ENCODE measurements at places on chromosomes 2 and 18.

DNA sequence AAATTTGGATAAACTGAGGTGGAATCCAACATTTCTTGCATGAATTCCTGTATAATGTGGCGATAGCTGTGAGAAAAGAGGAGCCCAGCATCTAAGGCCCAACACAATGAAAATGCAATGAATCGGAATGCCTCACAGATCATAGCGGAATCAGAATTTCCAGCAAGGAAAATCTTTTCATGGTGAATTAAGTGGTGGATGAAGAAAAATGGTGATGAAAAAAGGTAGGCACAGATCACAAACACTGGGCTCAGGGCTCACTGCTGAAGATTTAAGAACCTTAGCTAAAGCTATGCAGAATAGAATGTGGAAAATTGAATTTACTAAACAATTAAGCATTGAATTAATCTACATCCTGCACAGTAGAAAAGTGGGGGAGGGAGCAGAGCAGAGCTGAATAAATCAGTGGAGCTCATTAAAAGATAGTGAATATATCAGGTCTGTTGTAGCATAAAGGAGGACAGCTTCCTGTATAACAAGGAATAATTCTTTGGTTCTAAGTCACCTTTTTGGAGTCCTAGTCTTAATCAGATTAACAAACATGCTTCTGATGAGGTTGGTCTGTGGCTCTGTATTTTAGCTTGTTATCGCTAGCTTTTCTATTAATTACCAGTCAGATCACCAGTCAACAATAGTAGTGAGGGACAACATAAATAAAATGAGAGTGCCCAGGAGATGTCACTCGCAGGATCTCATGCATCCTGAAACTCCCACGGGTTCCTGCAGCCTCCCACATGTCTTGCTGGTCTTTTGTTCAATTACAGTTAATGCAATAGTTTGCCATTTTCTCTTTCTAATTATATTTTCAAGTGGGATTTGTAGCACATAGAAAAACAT, 27.0 kb downstream of the MEIS1 start:
- no peak for DNase-seq

- no peak for DNase-seq
These were observed 48.6 kb upstream of the DAPL1 start for GRCh38 chr2:158746488-158746887.

DNA sequence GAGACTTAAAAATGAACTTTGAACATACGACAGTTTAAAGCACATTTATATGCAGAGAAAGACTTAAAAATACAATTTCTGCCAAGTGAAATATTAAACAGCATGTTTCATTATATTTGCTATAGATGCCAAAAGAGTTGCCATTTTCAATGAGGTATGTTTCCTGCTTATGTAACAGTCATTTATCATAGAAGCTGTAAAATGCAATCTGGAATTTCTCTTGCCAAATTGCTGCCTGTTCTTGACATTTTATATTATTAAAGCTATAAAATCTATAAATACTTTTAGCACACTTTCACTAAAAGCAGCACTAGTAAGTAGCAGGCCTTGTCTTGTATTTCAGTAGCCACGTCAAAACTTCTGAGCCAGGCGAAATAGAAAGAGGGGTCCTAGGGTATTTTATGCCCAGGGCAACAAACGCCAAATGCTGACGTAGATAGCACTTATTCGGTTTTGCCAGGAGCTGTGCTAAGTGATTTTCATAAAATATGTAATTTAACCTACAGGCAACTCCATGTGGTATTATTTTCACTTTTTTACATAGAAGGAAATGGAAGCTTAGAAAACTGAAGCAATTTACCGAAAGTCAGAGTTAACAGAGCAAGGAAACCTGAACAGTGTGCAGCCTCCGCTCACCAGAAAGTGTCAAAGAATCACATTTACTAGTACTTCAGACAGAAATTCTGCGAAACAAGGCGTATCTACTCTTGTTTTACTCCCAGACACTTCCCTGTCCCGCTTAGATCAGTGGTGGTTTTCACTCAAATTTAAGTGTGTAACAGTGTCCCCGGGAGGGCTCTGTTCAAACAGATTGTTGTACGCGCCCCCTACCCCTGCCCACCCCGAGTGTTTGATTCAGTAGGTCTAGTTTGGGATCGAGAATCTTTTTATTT, 1.2 kb upstream of the CYP20A1 start:
- DNase-seq = peak; percentile 6

DNA sequence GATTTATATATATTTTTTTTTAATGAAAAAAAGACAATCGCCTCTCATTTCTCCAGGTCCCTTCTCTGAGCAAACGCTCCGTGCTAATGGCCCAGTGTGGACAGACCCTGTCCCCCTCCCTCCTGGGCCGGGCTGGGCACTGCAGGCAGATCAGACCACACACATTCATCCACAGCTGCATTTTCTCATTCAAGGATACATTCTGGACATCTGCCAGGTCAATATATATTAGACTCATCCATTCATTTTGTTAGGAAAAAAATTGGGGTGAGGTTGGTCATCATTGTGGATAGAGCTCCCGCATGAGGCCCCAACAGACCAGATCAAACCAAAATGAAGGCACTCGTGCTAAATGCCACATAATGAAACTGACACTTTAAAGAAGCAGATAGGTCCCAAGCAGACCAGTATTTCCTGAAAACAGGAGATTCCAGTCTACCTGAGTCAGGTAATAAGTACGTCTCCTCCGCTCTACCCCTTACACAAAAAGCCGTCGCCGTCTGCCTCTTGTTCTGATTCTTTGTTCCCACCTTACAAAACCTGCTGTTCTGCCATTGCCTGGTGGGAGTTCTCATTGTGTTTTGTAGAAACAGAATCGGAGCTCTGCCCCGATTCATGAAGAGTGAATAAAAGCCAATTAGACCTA, 15.4 kb upstream of the OTOS start:
- no peak for DNase-seq

GRCh38 chr18:37869051-37869450, 303.5 kb upstream of the CELF4 start:
- DNase-seq = no peak

- DNase-seq = no peak
These were observed 1.8 kb downstream of the ORC2 start for GRCh38 chr2:200961674-200962073.

DNA sequence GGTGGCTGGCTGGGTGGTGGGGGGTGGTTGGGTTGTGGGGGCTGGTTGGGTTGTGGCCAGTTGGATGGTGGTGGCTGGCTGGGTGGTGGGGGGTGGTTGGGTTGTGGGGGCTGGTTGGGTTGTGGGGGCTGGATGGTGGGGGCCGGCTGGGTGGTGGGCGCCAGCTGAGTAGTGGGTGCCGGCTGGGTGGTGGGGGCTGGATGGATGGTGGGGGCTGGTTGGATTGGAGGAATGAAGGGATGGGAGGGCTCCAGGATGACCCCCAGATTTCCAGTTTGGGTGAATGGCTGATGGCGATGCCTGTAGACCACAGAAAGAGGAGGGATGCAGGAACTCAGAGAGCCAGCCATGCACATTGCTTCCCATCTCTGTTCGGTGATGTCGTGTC, 26.8 kb upstream of the GPR17 start:
- DNase-seq = no peak

DNA sequence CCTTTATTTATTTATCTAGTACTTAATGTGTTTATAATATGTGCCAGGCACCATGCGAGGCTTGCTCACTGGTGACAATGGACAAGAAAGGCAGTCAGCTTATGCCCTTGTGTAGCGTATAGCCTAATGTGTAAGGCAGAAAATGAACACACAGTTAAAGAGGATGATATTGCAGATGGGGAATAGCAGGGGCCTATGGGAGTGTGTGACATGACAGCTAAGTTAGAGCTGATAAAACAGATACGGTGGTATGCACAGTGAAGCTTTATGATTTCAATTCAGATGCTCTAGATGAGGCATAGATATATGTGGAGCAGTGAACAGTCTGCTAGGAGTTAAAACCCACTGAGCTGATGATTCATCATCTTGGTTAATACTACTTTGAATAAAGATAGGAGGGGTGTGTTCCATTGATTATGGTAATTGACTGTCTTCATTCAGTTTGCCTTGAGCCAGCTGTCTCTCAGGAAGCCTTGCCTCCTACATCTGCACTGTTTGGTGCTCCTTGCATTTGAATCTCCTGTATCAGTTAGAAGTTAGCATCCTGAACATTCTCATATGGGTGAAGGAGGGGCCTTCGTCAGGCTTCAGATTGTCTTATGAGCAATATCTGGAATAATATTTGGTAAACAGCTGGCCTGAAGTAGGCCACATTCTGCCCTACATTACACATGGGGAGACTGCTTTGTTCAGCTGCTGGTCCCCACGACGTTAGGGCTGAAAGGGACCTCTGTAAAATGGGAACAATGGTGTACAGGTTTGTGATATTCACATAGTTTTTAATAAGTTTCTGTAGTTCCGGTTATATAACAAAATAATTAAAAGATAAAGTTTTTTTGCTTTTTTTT, 13.2 kb downstream of the MAP4K4 start:
- no peak for DNase-seq

- DNase-seq = no peak
These were observed 70.2 kb downstream of the SPATS2L start for GRCh38 chr2:200376513-200377354.

- peak; percentile 83 for DNase-seq
These were observed at the start of the genes PEX13 and PUS10 for GRCh38 chr2:61017556-61018317. Gene PEX13 (plus strand): TSS chr2:61017720. CDS start chr2:61017760, 40 bp downstream. Gene PUS10 (minus strand): TSS chr2:61018255. CDS start chr2:61011890, 6,365 bp downstream.

- DNase-seq = no peak
These were observed 10.1 kb upstream of the LCLAT1 start for GRCh38 chr2:30436859-30437435.

DNA sequence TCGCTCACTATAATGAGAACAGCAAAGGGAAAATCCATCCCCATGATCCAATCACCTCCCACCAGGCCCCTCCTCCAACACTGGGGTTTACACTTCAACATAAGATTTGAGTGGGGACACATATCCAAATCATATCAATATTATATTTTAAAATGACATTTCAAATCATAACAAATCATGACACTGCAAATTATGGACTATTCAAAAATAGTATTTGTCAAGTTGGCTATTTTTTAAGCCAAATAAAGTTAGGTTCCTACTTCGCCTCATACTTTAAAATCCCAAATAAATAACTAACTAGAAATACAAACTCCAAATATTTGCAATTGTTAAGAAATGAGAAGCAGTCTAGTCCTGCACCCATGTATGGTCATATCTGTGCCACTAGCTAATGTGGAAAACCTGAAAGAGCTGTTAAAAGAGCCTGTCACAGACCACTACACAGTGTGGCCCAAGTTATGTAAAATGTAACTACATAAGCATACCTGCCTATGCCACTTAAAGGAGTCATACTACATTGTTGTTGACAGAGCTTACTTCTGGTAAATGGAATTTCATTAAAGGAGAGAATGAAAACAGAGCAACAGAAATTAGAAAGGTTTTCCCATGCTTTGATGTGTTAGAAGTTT, 334.7 kb upstream of the GULP1 start:
- no peak for DNase-seq

- no peak for DNase-seq
These were observed 161.9 kb upstream of the DAPL1 start for GRCh38 chr2:158633261-158633660.

DNA sequence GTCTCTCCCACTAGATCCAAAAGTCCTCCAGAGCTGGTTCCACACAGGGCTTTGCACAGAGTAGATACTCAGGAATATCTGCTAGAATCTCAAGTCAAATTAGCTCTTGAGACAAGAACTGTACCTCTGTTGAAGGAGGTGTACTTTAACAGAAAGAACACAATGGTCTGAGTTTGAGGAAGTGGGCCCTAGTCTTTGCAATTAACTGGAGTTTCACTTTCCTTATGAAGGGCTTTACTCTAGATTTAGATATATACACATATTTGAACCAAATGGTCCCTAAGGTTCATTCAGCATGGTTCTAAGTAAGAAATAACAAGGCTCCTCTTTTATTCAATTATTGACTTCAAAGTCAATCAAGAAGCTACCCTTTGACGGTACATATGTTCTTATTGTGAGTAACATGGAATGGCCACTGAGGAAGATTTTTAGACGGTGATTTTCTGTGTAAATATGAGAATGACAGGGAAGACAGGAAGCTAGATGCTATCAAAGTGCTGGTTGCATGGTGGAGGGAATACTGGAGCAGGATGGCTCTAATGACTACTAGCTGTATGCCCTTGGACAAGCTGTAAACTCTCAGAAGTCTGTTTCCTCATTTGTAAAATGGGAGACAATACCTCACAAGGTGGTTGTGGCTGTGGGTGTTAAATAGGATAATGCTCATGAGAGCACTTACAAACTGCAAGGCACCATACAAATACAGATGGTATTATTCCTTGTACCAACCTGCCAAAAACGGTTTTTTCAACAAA, 73.5 kb upstream of the SERTAD2 start:
- DNase-seq = peak; percentile 80

GRCh38 chr18:45745817-45746461, 22.0 kb downstream of the SLC14A1 start:
- DNase-seq = no peak

DNA sequence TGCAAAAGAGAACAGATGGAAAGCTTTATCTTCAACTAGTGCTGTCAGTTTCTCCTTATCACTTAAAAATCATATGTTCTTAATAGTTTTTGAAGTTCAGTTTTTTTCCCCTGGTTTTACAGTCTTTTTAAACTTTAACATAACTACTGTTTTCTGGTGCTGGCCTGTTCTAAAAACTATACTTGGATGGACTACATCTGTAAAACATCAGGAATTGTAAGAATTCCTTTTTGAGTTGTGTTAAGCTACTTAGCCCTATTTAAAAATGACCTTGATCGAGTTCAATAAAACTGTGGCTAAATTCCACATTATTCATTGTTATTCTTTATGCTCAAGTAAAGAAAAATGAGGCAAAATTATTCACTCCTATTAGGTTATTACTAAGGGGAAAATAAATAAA, 397.7 kb downstream of the NUP35 start:
- DNase-seq = no peak

- DNase-seq = no peak
These were observed 158.2 kb downstream of the C1D start for GRCh38 chr2:67904566-67904965.

DNA sequence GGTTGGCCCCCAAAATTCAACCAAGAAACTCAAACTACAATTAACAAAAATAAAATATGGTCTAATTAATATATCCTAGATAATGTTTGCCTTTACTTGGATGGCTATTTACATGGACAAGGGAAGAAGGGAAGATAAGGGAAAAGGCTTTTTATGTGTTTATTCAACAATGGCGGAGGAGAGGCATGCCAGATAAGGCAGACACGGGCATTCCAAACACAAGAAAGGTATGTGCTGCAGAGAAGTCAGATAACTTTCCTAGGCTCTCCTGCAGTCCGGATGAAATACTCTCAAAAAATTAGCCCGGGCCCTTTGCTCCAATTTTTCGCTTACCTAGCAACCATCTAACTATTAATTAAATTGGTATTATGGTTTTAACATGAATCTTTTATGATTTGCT, 5.1 kb upstream of the TTR start:
- DNase-seq = no peak

DNA sequence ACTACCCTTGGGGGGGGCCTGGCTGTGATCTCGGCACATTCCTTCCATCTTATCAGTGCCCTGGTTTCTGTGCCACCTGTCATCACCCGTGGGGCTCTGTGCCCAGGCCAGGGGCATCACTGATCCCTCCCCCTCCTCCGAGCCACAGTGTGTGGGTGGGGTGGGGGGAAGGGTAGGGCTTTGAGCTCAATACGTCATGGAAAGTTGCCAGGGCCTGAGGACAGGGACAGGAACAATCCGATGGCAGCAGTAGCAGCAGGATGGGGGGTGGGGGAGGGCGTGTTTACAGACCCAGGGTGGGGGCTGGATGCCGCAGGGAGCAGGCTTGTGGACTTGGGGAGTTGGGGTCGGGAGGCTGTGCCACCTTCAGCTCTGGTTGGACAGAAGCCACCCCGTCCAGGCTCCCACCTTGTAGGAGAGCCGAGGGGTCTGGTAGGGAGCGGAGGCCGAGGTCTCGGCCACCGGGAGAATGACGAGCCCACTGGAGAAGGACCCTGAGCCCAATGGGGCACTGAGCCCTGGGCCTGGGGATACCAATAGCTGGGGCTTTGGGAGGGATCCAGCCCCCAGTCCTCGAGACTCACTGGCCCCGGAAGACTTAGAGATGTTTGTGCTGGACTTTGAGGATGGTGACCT, 3.5 kb downstream of the SLC4A3 start:
- DNase-seq = no peak
